ENCODE measurements at places on chromosomes 5 and 9.

DNA sequence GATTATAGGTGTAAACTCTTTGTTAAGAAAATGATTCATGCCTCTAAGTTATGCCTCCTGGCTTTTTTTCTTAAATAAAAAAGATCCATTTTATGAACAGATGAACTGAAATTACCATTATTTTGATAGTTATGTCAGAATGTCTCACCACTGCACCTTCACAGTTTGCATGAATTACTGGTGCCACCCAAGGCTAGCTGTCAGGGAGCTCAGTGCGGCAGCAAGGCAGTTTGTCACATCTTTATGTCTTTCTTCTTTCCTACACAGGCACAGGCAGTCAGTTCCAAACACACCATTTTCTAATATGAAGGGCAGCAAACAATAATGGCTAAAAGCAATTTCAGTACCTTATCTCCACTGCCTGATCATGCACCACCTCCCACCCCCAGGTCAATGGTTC is 147.7 kb downstream of the SREK1 start:
- DNase-seq: no peak

DNA sequence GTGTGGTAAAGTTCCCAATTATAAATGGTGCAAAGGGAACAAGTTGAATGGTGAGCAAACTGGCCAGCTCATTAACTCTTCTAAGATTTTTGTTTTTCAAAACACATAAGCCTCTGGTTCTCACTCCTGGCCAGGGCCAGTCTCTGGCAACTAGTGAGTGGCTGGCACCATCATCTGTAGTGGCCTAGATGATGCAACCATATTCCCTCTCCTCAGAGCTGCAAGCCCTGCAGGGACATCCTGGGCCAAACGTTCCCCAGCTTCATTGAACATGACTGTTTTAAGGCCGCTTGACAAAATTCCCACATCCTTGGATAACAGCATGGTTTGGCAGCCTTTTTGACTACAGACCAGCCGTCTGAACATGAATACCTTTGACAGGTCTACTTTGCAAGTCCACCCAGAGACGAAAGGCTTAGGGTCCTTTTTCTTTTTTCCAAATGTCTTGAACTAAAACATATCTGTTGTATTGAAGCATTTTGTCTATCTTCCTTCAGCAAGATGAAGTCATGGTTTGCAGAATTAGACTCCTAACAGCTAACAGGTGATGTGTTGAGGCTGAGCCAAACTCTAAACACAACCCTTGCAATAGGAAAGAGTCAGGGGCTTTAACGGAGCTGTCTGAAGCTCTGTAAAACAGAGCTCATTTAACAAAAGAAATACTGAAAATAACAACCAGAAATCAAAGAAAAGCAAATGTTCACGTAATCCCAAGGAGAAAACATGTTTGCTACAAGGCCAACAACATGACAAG is 23.8 kb downstream of the MACROH2A1 start:
- no peak for DNase-seq

DNA sequence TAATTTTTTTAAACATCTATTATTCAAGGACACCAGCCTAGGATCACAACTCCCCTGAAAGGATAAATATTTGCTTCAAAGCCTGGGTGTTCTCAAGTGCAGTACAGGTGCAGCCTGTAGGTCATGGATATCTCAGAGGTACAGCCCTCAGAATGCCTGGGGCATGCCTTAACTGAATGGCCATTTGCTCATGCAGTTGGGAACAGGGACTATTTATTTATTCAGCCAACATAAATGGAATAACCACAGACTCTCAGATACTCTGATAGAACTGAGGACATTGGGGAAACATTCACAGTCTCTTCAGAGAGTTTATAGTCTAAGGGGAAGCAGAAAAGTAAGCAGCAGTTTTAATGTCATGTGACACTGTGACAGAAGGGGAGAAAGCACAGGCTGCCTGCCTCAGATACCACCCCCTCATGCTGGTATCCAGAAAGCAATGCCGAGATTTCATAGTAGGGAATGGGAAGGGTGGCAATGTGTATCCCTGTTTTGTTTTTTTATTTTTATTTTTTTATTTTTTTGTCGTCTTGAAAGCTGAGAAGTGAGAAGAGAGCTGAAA is 112.6 kb downstream of the MACIR start:
- DNase-seq: no peak

DNA sequence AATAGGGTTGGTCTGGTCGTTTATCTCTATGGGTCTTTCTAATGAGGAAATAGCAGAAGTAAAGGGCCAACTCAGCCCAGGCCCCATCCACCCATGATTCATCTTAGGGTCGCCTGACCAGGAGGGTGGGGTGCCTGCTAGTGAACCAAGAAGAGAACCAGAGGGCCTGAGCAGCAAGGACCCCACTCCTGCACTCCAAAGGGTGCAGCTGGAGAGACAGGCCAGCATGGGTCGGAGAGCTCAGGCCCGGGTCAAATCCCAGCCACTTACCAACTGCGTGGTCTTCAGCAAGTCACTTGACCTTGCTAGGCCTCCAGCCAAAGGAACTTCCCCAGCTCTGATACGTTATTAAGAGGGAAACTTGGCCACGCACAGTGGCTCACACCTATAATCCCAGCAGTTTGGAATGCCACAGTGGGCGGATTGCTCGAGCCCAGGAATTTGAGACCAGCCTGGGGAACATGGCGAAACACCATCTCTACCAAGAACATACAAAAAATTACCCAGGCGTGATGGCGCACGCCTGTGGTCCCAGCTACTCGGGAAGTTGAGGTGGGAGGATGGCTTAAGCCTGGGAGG is 4.3 kb downstream of the BBLN start:
- no peak for DNase-seq
